ENCODE measurements at places on chromosomes 2 and 18. TPM values are rescaled to one million over a fixed set of nuclear protein-coding genes. Genes with fewer than 3 reads are reported as not detected.

The SPDYA gene
- 1.2 TPM for total RNA-seq

The FBLN7 gene
- total RNA-seq = 1.6 TPM

The FAM110C gene
- 10.2 TPM for total RNA-seq

The ANO7 gene
- 1.00 TPM for total RNA-seq

The SLC9A4 gene
- total RNA-seq = 0.80 TPM

The CLEC4F gene
- not detected for total RNA-seq

The SCG2 gene
- total RNA-seq = 14.2 TPM

The C2orf78 gene
- not detected for total RNA-seq

The CDH2 gene
- 132 TPM for total RNA-seq

The TUBA3E gene
- 18.5 TPM for total RNA-seq

The ITGB6 gene
- 41.1 TPM for total RNA-seq

The IL36RN gene
- 0.63 TPM for total RNA-seq

The HOXD12 gene
- total RNA-seq = 17.9 TPM

The PSMA8 gene
- not detected for total RNA-seq

The RAB6C gene
- 0.04 TPM for total RNA-seq

The SUPT7L gene
- 43.3 TPM for total RNA-seq

The DSC1 gene
- 0.56 TPM for total RNA-seq

The DPYSL5 gene
- 0.48 TPM for total RNA-seq

The AFF3 gene
- 5.2 TPM for total RNA-seq

The EFHD1 gene
- 4.2 TPM for total RNA-seq
